Large intestine (tissue), 12 donors: ENCODE measurements at places on chromosomes 2 and 18. TPM values are rescaled to one million over a fixed set of nuclear protein-coding genes. Genes with fewer than 3 reads are reported as not detected.
A peak's percentile ranks its signal among the peaks of the same experiment; 100 is the strongest.

The G6PC2 gene
- polyA plus RNA-seq, result 0.19 TPM

DNA sequence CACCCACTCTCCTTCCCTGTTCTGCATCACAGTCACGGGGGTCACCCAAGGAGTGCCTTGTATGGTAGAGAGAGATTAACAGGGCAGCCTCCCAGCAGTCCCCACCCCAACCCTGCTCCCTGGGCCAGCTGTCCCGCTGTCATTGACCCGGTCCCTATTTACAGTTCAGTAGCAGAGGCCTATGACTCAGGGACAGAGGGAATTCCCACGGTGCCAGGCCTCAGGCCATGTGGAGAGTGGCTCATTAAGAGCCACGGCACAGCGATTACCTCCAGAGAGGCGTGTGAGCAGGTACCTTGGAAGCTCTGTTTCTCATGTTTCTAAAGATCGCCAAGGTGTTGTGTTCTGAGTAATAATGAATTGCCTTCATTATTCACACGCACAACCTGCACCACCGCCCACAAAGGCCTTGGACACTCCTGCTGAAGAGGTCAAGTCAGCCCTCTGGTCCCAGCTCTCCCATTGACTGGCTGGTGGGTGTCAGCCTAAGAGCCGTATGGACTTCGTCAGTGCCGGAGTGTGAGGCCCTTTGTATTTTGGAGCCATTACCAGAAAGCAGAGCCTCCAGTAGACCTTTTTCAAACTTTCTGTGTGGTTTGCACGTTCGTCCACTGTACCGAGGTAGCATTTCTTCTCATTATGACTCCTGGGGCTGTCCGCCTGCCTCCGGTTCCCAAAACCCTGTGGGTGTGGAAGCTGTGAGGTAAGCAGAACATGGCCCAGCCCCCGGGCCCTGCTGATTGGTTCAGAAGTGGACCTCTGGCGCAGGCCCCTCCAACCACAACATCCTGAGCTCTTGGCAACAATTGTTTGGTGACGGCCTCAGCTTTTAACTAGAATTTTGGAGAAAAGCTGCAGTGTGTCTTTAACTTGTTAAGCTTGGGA, 47.0 kb downstream of the SERTAD2 start:
- peak; percentile 95 for DNase-seq

- no peak for DNase-seq
Observed at GRCh38 chr18:26059357-26059756, 31.1 kb downstream of the SS18 start.

- DNase-seq, result no peak
Observed at GRCh38 chr2:174016447-174016846, 51.3 kb upstream of the SP3 start.
